Left forelimb (tissue), 1 donor: ENCODE measurements at places on chromosomes 5 and 9.

GRCh38 chr5:134637116-134637721, 4.6 kb upstream of the SAR1B start:
- DNase-seq = no peak

GRCh38 chr9:29039258-29039657, 1466.0 kb upstream of the C9orf72 start:
- no peak for DNase-seq

GRCh38 chr9:36948051-36948450, 86.0 kb downstream of the PAX5 start:
- peak; percentile 61 for DNase-seq

DNA sequence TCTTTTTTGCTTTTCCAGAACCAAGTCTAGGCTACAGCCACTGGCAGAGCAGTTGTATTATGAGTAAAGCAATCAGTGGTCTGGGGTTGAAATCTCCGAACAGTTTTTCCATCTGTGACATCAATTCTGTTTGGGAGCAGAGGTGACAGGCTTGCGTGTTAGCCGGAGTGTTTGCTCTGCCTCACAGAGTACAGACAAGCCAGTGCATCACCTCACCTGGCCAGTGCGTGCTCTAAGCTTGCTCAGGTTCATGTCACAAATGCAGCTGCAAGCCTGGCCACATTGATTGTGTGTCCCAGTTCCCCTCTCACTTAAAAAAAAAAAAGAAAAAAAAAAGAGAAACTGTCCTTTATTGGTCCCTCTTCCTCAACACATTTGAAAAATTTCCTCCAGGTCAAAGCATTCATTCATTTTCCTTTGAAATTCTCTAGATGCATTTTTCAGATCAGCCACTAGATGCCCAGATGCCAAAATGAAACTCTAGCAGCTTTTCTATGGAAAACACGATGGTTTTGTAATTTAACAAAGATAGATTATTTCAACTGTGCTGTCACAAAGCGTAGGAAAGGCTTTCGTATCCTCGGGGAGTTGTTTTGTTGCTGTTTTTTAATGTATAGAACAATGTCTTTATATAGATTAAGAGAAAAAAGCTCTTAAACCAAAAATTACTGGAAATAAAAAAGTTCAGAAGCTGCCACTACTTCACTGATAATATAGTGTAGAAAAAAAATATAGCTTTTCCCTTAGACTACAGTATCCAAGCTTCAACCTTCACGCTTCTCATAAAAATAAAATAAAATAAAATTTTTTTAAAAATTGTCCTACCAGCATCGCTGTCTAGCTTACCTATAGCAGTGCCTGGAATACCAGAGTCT, 585.5 kb downstream of the TLE1 start:
- no peak for DNase-seq

GRCh38 chr5:54870271-54870670, 115.1 kb downstream of the ESM1 start:
- no peak for DNase-seq

DNA sequence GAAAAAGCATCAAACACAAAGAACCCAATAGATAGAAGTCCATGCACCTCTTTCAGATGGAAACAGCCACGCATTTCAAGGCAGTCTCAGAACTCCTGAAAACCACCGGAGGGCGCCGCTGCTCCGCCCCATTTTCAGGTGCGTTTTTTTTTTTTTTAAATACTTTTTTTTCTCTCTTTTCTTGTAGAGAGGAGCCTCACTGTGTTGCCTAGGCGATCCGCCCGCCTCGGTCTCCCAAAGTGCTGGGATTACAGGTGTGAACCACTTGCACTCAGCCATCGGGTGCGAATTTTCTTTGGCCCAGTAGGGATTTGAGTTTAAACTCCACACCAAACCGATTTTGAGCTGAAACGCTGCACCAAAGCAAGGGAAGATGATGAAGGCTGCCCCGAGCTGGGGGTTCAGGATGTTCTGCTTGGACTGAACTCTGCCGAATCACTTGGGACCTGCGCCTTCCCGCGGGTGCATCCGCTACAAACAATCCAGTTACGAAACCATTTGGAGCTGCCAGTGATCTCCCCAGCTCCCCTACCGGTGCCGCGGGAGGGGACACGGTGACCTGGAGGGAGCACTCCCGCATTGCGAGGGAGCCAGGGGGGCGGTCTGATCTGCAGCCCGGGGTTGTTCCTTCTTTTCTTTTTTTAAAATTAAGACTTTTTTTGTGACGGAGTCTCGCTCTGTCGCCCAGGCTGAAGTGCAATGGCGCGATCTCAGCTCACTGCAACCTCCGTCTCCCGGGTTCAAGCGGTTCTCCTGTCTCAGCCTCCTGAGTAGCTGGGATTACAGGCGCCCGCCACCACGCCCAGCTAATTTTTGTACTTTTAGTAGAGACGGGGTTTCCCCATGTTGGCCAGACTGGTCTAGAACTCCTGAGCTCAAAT, 1.4 kb downstream of the PTGR1 start:
- peak; percentile 69 for DNase-seq

DNA sequence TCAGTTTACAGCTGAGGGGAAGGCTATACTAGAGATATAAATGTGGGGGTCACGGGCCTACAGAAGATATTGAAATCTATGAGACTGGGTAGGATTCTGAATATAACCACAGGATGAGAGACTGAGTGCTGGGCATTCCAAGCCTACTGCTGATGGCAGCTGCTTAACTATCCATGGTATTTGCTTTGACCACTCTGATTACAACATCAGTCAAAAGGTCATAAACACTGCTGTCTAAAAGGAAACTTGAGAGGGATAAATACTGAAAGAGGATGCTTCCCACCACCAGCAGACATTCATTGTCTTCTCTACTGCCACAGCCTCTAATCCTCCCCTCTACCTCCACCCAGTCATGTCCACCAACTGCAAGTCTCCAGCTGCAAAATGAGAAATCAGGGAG, 3.8 kb downstream of the ZNF622 start:
- DNase-seq = no peak

DNA sequence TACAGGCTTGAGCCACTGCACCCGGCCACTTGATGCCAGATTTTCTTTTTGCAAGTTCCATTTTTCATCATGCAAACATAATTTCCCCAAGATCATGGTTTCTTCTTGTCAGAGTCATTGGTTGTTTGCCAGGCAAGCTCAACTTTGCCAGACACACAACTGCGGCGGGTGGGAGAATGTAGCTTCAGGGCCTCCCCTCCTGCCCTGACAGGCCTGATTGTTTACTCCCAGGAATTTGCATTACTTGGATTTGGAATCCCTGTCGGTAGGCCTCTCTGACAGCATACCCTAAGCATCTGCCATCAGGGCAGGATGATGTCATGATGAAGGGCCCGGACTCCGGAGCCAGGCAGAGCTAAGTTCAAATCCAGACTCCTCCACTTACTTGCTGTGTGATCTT, 15.1 kb downstream of the RPS14 start:
- no peak for DNase-seq

GRCh38 chr5:145938776-145939539, 2.6 kb downstream of the SH3RF2 start:
- no peak for DNase-seq

DNA sequence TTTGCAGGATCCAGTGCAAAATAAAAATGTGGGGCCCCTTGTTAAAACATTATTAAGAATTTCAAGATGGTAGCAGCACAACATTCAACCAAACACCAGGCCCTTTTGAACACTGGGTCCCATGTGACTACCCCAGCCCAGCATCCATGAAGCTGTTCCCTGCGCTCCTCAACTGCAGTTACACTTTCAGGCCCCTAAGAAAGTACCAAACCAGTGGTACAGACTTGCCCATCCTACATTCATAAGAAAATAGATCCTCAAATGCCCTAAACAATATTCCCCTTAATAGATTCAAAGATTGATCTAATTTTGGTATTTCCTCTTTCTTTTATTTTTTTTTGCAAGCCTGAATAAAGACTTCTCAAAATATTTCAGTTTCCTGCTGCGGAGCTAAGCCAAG, 201.7 kb downstream of the EFNA5 start:
- DNase-seq = no peak

GRCh38 chr5:150599917-150600511, 40.4 kb upstream of the SYNPO start:
- DNase-seq = peak; percentile 87

GRCh38 chr9:103397868-103398600, 402.9 kb downstream of the CYLC2 start:
- no peak for DNase-seq

DNA sequence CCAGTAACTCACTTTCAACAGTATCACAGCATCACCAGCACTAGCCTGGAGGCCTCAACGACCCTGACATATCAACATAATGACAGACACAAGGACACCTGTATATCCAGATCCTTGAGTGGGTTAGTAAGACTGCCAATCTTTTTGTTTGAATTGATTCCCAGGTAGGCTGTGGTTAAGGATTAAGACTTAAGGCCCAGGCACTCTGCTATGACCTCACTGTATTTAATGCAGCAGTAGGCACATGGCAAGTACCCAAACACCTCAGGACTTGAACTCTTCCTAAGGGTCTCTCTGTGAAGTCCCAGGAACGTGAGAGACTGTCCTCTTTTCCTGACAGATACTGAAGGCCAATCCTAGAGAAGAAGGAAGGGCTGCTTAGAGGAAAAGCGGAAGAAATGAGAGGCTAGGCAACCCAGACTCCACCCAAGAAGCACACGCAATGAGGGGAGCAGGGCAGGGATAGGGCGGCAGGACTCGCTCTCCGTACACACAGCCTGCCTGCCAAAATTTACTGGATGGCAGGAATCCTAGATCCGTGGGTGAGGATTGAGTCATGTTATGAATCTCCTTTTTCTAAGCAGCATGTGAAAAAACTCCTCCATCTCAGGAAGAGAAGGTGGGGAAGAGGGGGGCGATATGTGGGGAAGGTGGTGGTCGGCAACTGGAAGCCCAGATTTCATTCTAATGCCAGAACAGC, 93.4 kb downstream of the SIL1 start:
- DNase-seq = no peak

GRCh38 chr5:77186652-77187370, 23.7 kb upstream of the PDE8B start:
- no peak for DNase-seq

DNA sequence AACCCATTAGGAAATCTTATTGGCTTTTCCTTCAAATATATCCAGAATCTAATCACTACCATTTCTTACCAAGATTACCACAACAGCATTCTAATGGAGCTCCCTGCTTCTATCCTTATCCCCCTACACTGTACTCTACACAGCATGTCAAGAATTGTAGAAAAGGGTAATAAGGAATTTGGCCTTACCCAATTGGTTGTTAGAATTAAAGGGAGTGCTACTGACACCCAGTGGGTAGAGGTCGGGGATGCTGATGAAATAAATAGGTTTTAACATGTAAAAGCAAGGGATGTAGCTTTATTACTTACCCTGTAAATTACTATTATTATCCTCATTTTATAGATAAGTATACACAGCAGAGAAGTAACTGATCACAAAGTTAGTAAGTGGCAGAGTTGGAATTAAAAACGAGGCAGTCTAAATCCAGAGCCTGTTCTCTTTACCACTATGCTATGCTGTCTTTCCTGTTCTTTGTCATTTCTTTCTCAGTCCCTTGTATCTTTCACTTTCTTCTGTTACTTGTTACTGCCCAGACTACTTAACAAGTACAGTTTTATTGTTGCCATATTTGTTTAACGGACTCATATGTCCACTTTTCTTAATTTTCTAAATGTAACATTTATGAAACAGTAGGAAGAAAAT, 10.5 kb downstream of the SLC38A9 start:
- no peak for DNase-seq

DNA sequence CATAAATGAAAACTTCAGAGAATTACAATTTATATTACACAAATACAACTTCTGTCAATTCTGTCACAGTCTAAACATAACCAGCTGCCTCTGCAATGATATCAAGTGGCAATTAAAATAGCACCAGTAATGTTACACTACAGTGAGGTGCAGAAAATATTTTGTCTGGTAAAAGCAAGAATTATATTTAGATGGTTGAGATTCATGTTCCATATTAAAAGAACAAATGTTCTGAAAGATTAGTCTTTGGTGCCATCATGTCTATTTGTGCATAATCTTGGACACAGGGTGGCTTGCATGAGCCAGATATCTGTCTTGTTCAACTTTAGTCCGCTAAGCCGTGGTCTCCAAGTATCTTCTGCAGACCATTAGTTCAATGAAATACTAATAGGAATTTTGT, 29.0 kb upstream of the PRR16 start:
- no peak for DNase-seq

GRCh38 chr5:33338336-33339110, 102.2 kb upstream of the TARS1 start:
- no peak for DNase-seq

DNA sequence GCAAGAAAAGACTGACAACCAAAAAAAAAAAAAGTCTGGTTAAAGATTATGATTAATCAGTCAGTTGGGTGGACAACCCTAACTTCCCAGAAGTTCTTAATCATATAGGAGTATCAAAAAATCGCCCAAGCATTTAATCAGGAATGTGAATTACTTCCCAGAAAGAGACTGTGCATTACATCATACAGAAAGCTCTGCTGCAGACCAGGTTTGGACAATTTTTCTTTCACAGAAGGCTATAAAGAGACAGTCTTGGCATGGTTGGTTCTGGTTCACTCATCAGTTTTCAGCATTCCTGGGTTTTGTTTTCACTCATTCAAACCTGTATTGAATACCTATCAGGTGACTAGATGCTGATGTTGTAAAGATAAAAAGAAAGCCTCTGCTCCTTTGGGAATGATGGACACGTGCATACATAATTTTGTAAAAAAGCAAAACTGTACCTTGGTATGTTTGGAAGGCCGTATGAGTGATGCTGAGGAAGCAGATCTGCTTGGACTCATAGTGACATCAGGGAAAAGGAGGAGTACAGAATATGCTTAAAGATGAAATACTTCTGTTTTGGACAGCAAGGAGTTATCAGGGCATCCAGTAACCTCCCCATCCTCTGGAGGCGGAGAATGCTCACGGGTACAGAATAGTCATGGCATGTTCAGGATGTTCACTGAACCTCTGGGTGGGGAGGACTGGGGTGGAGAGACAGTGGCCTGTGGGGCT, 178.4 kb downstream of the GNA14 start:
- no peak for DNase-seq

DNA sequence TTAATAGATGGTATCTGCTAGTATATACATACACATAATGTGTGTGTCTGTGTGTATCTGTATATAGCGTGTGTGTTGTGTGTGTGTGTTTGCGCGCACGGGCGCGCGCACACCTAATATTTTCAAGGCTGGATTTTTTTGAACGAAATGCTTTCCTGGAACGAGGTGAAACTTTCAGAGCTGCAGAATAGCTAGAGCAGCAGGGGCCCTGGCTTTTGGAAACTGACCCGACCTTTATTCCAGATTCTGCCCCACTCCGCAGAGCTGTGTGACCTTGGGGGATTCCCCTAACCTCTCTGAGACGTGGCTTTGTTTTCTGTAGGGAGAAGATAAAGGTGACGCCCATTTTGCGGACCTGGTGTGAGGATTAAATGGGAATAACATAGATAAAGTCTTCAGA, 757 bp downstream of the FXN start:
- no peak for DNase-seq

GRCh38 chr9:16121601-16122286, 568.9 kb downstream of the CCDC171 start:
- no peak for DNase-seq

DNA sequence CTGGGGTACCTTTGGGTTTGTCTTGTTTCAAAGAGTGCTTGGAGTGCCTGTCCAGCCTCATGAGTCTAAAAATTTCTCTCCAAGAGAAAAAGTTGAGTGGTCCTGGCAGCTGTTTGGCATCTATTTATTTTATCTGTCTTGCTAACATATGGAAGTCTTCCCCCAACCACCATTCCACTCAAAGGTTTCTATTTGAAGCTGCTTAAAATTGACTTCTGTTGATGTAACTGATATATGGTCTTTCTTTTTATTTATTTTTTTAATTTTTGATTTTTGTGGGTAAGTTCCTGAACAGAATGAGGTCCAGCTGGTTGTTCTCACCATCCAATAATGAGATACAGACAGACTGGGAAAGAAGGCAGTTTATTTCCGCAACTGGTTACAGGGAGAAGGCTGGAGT, 178.7 kb upstream of the SGCD start:
- DNase-seq = no peak
